Liver (tissue), 10 donors: ENCODE measurements at places on chromosomes 5 and 9. TPM values are rescaled to one million over a fixed set of nuclear protein-coding genes. Genes with fewer than 3 reads are reported as not detected.

- no peak for DNase-seq
Observed at GRCh38 chr5:31492869-31493268, 39.0 kb downstream of the DROSHA start.

GRCh38 chr5:2895876-2896275 is 144.4 kb upstream of the IRX2 start:
- DNase-seq: no peak

DNA sequence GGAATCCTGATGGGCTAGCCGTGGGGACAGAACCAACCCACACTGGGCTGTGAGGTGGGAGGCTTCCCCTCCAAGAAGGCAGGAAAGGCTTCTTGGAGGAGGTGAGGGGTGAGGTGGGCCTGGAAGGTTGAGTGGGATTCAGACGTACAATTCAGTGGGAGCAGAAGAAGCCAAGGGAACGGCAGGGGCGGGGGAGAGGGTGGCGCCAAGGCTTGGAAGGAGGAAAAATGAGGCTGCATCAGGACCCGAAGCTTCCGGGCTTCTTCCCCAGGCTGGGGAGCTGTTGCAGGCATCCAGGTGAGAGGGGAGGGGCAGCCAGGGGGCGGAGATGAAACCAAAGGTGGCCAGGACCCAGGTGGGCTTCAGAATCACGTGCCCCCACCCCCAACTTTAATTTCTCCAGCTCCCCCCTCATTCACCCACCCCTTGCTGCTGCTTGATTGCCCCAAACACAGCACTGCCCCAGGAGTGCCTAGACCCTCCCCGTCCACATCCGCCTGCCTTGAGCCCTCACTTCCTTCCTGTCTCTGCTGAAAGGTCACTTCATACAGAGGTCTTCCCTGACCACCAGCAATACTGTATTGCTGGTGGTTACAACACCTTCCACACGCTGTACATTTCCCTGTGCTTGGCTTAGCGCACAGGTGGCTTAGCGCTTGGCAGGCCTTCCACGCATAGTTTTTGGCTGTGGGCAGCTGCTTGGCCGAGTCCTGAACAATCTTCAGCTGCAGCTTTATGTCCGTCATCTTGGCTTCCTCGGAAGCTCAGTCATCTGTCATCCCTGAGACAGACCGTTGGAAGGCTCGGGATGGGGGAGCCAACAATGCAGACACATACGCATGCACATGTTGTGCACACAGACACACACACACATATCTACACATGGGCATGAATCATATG is 193.5 kb downstream of the RGS3 start:
- no peak for DNase-seq

DNA sequence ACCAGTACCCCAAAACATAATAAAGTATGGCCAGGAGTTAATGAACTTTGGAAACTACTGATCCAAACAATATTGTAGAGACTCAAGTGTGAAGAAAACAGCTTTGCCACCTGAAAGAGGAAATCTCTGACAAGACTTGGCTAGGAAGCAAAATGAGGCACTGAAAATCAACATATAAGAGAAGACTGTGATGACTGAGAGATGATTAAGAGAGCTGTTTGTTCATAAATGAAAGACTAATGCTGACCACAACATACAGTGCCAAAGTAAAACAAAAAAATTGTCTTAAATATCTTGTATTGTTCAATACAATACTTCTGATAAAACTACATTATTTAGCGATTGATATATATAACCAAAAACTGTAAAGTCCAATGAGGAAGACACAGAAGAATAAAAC is 7.2 kb downstream of the RC3H2 start:
- no peak for DNase-seq

DNA sequence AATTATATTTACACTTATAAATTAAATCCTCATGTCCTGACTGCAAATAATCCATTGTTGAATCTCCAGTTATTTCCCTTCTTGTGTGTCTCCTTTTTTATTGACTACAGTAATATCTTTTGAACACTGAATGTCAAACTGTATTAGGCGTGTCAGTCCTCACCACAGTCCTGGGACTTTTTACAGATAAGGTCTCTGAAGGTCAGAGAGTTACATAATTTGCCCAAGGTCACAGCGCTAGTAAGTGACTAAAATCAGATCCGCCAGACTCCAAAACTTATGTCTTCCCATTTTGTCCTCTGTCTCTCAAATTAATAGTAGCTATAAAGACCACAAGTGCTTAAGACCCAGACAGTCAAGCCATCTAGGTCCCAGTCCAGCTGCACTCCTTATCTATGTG is 274.3 kb downstream of the NR3C1 start:
- no peak for DNase-seq

Gene SLC34A3
- not detected for total RNA-seq

- no peak for DNase-seq
Observed at GRCh38 chr5:91474201-91474600, 91.1 kb upstream of the ARRDC3 start.

- no peak for DNase-seq
Observed at GRCh38 chr9:38127271-38127839, 58.3 kb upstream of the SHB start.

DNA sequence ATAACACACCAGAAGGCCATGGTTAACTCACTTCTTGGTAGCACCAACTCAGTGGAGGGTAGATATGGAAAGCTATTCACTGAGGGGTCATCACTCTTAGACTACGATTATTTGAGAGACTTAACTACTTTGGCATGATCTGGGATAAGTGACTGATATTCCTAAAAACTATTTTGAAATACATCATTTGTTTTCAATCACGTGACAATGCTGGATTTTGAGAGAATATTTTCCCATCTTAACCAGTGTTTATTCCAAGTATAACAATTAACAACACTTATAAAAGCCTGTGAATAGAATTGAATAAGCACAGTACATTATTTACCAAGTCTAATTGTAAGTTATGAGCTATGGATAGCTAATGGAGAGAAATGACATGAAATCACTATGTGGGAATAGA is 22.4 kb upstream of the CYLC2 start:
- no peak for DNase-seq

Gene ZNF483
- total RNA-seq: 2.5 TPM

GRCh38 chr5:40569546-40570270 is 110.0 kb upstream of the PTGER4 start:
- no peak for DNase-seq

Gene BRINP1
- total RNA-seq: under 0.01 TPM

Gene PCDHGB1
- 0.75 TPM for total RNA-seq

- no peak for DNase-seq
Observed at GRCh38 chr9:80937645-80938044, 751.7 kb downstream of the TLE1 start.

DNA sequence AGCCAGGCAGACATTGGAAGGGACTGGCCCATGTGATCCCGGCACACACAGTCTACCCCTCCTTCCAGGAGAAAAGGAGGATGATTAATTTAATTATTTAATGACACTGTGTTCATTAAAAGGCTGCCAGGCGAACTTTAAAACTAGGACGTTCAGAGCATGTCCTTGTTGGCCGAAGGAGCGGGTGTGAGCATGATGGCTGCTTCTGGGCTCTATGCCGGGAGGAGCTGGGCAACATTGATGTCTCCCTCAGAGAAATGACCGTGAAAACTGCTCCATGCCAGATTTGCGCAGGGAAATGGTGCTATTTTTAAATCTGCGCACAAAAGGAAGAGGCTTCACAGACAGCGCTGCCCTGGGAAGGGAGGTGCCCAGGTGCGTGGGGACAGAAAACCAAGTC is 284.9 kb upstream of the IRX4 start:
- no peak for DNase-seq

Gene RMRP
- 67,037 TPM for total RNA-seq

- DNase-seq: no peak
Observed at GRCh38 chr9:136703276-136703860, 9.0 kb upstream of the DIPK1B start.

- DNase-seq: no peak
Observed at GRCh38 chr5:1442222-1443145, 2.8 kb downstream of the SLC6A3 start.

GRCh38 chr9:127180457-127181314 is 58.3 kb upstream of the ANGPTL2 start:
- peak; percentile 13 for DNase-seq

- DNase-seq: no peak
Observed at GRCh38 chr9:93114984-93115335, 18.9 kb downstream of the CARD19 start.

DNA sequence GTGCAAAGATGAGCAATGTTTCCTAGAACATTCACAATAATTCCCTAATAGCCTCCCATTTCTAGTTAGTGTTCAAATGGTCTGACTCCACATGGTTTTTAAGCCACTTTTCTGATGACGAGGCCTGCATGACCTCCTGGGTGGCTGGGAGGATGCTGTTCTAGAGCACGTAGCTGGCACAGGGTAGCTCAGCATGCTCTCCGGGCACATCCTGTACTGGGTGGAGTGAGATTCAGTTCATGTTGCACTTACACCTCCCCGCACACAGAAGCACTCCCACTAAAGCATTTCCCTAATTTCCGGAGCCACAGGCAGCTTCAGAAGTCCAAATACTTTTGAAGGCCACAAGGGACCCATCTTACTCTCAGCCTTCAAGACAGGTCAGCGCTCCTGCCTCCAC is 159.8 kb upstream of the LHFPL2 start:
- no peak for DNase-seq

GRCh38 chr9:6598249-6598725 is 47.2 kb downstream of the GLDC start:
- no peak for DNase-seq

DNA sequence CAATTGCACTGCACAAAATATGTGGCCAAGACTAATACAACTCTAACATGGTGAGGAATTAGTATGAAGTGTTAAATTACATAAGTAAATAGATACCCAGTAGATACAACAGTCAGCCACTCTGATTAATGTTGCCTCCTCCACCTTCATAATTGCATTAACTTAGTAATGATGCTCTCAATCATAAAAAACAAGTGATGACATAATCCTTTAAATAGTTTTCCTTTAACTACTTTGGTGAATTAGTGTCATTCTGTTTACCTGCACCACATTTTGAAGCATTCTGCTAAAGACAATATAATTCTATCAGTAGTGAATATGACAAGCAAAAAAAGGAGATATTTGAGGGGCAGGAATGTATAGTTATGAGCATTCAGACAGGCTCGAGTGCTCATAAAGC is 265.9 kb upstream of the SLC24A2 start:
- DNase-seq: no peak

DNA sequence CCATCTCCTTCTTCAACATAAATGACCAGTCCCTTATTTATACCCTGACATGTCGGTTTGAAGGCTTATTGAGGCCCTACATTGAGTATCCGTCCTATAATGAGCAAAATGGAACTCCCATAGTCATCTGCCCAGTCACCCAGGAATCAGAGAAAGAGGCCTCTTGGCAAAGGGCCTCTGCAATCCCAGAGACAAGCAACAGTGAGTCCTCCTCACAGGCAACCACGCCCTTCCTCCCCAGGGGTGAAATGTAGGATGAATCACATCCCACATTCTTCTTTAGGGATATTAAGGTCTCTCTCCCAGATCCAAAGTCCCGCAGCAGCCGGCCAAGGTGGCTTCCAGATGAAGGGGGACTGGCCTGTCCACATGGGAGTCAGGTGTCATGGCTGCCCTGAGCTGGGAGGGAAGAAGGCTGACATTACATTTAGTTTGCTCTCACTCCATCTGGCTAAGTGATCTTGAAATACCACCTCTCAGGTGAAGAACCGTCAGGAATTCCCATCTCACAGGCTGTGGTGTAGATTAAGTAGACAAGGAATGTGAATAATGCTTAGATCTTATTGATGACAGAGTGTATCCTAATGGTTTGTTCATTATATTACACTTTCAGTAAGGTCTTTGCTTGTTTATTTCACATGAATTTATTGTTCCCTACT is 38.2 kb upstream of the BTNL3 start:
- no peak for DNase-seq

DNA sequence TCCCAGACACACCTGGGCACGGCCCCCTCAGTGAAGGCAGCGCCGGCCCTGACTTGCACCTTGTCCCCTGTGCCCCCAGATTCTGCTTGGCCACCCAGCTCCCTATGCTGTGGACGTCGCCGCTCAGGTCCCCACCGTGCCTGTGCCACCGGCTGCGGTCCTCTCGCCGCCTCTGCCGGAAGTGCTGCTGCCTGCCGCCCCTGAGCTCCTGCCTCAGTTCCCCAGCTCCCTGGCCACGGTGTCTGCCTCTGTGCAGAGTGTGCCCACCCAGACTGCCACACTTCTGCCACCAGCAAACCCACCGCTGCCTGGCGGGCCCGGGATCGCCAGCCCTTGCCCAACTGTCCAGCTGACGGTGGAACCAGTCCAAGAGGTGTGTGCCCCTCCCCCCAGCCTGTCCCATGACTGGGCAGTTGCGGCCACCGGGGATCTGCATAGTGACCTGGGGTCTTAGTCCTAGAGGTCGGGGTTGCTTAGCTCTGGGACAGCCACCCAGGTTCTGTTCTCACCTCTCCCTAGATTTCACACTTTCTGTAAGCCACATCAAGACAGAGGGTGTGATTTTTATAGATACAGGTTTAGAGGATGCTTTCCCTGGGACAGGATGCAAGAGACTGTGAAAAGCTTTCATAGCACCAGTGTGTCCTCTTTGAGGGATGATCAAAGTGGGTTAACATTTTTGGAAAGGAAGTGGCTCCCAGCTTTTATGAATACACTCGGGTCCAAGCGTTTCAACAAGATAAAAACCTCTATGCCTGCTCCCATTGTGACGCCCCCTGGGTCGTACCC is 78.0 kb downstream of the WNK2 start:
- peak; percentile 31 for DNase-seq

GRCh38 chr5:178325679-178326373 is 93.2 kb upstream of the PHYKPL start:
- DNase-seq: no peak

DNA sequence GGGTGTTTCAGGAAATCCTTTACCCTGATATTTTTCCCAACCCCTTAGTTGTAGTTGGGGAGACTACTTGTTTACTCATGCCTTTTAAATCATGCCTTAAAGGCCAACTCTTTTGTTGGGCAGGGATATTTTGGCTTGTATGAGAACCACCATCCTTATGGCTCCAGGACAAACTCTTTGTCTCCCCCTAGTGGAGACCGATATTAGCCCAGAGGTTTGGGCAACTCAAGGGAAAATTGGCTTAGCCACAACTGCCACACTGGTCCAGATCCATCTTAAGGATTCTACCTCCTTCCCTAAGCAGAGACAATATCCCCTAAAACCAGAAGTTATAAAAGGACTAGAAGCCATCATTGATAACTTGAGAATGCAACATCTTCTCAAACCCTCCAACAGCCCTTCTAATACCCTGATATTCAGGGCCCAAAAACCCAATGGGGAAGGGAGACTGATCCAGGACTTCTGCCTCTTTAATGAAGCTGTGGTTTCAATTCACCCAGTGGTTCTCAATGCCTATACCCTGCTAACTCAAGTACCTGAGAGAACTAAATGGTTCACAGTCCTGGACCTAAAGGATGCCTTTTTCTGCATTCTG is 100.9 kb upstream of the HCN1 start:
- DNase-seq: no peak
